ENCODE measurements at places on chromosomes 5 and 9. TPM values are rescaled to one million over a fixed set of nuclear protein-coding genes. Genes with fewer than 3 reads are reported as not detected.
A peak's percentile ranks its signal among the peaks of the same experiment; 100 is the strongest.

The SPATA31A3 gene
- not detected for total RNA-seq

- no peak for DNase-seq
These were observed 766.1 kb downstream of the IRX1 start for GRCh38 chr5:4361753-4362152.

- peak; percentile 44 for DNase-seq
These were observed 41.9 kb downstream of the CDK7 start for GRCh38 chr5:69276422-69277174.

The KIAA0825 gene
- total RNA-seq: 4.5 TPM

GRCh38 chr5:121263456-121263855 is 588.2 kb upstream of the FTMT start:
- no peak for DNase-seq

- no peak for DNase-seq
These were observed 2287.4 kb upstream of the WWC1 start for GRCh38 chr5:166004006-166004405.

DNA sequence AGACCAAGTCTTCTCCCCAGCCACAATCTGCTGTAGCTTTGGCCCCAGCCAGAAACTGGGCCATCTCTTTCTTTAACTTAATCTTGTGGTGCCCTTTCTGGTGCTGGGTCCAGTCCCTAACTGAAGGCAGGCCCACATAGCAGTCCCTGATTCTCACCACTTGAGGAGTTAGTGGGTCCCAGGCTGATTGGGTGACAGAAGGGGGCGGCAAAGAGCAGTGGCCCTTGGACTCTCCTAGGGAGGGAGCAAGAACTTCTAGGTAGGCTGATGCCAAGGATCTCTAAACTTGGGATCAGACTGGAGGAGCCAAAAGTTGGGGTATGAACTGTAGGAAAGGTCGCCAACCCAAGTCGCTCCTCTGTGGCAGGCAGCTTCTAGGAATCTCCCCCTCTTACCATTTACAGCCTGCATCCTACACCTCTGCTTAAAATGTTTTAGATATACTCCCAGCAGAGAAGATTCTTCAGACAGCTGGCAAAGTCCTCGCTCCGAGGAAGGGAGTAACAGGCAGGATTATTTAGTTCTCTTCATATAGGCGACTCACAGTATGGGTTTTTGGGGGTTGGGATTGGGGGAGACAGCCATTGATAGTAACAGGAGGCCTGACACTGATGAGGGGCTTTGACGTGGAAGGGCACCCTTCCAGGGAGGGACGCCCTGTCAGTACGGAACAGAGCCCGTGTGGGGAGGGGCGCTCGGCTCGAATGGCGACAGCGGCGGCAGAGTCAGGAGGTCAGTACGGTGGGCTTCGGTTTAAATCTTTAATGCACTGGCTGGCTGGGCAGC is 2.0 kb upstream of the CCL27 start:
- peak; percentile 87 for DNase-seq

The CENPK gene
- 9.6 TPM for total RNA-seq

GRCh38 chr5:2008851-2009629 is 126.3 kb upstream of the IRX4 start:
- DNase-seq: no peak

The KCNT1 gene
- 0.40 TPM for total RNA-seq

The GOLM1 gene
- 152 TPM for total RNA-seq

DNA sequence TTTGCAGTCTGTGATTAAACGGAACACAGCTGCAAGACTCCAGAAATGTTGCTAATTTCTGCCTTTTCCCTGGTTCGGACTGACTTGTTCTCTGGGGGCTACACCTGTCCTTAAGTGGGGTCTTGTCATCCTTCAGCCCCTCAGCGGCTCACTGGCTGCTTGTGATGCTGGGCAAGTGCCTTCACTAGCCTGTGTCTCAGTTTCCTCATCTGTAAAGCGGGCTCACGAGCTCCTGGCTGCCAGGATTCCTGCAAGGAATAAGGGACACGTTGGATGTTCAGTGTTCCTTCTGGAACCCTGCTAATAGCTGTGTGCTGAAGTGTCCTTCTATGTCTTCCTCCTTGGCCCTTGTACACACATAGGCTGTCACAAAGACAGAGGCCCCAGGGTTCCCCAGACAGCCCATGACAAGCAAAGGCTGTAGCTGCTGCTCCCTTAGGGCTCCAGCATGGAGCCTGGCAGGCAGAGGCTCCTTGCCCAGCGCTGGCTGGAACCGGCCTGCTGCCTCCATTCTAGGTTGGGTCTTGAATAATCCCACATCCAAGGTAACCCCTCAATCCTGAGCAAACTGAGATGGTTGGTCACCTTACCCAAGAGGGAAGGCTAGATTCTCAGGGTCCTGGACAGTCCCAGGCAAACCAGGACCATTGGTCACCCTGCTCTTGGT is 116.1 kb downstream of the GAPVD1 start:
- no peak for DNase-seq

- no peak for DNase-seq
These were observed 325.7 kb upstream of the WWC1 start for GRCh38 chr5:167965710-167966109.

DNA sequence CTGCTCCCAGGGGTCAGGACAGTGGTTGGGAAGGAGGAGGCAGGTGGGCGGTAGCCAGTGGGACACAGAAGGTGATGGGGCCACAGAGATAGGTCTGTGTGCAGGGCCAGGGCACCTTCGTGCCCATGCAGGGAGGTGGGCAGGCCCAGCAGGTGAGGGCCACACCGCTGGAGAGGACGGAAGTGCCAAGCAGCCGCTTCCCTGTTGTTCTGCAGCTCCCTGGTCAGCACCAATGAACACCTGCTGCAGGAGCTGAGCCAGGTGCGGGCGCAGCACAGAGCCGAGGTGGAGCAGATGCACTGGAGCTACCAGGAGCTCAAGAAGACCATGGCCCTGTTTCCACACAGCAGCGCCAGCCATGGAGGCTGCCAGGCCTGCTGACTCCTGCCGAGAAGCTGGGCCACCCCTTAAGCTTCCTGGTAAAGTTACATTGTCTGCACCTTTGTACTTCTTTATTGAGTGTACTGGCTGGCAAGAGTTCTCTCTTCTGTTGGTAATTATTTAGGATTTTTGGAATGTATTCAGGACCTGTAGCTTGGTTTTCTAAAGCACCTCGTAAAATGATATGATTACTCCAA is 40.3 kb downstream of the TPPP start:
- DNase-seq: no peak

The CKMT2 gene
- total RNA-seq: 5.5 TPM

GRCh38 chr5:21665524-21665923 is 1187.6 kb downstream of the CDH12 start:
- no peak for DNase-seq

- no peak for DNase-seq
These were observed 15.0 kb downstream of the DCANP1 start for GRCh38 chr5:135432113-135432512.

DNA sequence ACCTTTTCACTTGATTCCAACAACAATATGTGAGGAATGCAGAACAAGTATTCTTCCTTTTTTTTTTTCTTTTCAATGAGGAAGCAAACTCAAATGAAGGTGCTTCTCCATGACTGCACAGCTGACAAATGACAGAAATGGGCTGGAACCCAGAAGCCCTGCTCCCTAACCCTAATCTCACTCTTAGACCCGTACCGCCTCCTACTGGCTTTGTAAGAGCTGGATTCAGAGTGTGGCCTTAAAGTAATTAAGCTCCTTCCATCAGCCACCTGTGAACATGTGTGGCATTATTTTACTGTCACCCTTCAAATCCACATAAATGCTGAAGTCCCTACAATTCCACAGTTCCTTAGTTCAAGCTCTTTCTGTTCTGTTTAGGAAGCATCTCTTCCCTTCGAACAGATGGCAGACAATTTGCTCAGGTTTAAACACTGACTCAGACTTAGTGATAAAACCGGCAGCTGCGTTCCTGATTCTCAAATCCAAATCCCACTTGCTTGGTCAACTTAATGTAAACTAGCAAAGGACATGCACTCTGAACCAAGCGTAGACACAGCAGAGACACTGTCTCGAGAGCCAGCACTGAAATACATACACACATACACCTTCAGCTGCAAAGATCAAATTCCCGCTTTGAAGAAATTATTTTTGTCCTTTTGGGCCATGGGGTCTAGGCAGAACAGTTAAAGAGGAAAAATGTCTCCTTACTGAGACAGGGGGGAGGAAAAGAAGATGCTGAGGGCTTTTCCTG is 316.7 kb upstream of the TLE4 start:
- DNase-seq: no peak

The FBP2 gene
- total RNA-seq: not detected

- no peak for DNase-seq
These were observed 66.3 kb upstream of the UNC5A start for GRCh38 chr5:176743868-176744583.

- DNase-seq: no peak
These were observed 115.0 kb downstream of the KIAA1958 start for GRCh38 chr9:112601636-112602035.

The FBXL7 gene
- 10.3 TPM for total RNA-seq

- DNase-seq: no peak
These were observed 26.4 kb downstream of the ZFAND5 start for GRCh38 chr9:72338631-72339030.

The ARID3C gene
- 0.27 TPM for total RNA-seq

DNA sequence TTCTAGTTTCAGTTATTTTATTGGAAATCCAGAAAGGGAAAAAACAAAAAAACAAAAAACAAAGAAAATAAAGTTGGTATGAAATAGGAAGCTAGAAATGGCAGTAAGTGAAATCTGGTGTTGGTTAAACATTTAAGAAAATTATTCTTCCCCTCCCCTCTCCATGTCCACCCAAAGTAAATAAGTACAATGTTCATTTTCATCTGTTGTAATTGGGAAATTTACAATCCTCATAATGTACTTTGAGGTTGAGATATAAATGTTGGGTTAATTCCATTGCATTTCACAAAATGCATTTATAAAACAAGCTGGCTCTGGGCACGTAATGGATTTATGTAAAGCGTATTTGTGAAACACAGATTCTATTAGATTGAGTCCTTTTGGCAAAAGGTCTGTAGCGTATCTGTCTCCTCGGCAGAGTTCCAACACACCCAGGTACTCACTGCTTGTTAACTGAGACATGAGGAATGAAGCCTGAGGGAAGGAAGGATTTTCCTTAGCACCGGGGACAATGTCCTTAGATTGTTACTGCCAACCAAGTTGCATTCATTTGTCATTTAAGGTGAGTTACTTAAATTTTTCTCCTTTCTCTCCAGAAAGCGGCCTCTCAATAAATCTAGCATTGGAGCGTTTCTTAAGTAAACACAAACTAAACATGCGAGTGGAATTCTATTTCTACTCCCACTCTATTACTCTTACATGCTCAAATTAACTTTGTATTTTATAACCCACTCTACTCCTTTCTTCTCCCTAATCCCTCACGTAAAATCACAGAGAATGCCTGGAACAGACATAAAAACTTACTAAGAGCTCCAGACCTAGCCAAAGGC is 912.3 kb upstream of the WWC1 start:
- peak; percentile 17 for DNase-seq

GRCh38 chr9:110156416-110156815 is 51.5 kb downstream of the C9orf152 start:
- no peak for DNase-seq

DNA sequence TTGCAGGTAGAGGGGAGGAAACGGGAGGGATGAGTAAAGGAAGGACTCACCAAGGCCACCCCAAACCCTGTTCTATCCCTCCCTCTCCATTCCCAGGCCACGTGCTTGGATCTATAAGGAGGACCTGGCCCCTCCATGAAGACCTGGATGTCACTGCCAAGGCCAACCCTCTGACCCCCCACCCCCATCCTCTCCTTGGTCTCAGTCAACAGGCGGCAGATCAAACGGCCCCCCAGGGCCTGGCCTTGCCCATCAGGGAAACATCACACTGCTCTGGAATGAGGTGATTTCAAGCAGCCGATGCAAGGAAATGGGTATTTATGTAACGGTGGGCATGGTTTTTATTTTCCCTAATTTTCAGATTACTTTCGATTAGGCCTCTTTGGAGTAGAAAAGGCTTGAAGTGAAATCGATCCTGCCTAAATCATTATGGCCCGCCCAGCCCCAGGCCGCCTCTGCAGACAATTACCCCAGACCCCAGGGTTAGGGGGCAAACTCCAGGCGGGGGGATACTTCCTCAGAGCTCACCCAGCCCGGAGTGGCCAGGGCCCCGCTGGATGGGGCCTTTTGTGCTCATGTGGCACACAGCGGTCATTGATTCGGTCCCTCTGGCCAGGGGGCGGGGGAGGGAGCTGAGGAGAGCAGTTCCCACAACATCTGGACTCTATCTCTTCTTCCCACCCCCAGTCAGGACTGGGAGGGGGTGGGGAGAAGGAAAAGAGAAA is 125.3 kb downstream of the PHF2 start:
- DNase-seq: no peak

GRCh38 chr5:132054031-132054696 is 6.3 kb upstream of the IL3 start:
- no peak for DNase-seq

DNA sequence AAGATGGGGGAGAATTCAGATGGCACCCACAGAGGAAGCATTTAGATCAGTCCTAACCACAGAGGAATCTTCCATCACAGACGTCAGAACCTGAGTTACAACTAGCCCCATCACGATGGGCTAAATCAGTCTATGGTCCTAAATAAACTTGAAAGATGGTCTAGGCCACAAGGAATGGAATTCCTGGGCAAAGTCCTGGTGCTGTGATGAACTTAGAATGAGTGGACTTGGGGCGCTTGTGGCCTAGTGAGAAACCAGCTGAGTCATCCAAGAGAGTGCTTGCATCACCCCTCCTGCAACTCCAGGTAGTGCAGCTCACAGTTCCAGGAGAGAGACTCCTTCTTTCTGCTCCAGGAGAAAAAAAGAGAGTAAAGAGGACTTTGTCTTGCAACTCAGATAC is 722.9 kb upstream of the RGMB start:
- DNase-seq: peak; percentile 15

- no peak for DNase-seq
These were observed 85.2 kb downstream of the NR3C1 start for GRCh38 chr5:143318270-143318669.

DNA sequence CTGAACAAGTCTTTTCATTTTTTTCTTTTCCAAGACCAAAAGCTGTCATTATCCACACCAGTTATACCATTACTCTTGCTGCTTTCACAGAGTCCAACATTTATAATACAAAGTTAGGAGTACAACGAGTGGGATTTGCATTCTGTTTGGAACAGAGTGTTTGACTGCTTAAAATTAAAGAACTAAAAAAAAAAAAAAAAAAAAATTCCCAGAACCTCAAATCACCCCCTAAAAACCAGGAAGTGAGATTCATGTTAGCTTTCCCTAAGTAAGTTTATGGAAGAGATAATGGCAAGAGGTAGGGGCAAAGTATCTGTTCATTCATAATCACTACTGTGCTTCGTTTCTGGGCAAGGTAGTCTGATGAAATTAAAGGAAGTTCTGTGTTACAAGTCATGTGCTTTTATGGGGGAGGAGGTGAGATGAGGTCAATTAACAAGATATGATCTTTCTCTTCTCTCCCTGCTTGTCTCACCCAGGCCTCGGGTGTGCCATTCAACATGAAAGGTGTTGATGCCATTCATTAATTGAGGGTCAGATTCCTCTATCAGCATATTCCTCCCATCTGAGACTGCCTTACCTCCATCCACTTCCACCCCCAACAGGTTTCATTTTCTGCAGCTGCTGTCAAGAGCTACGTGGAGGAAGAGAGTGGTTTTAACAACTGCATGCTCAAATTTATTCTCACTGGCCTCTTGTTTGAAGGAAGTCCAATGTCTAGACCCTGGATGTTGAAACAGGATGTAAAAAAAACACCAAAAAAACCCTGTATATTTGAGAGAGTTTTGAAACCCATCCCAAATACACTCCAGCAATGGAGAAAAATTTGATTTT is 58.1 kb downstream of the MARCHF3 start:
- no peak for DNase-seq

- DNase-seq: no peak
These were observed 32.2 kb upstream of the ANGPTL2 start for GRCh38 chr9:127154390-127155191.

The DIPK1B gene
- 31.7 TPM for total RNA-seq
